BJ (cell line): ENCODE measurements at places on chromosomes 5 and 9.

- no peak for DNase-seq
These were observed 14.5 kb downstream of the GABRA6 start for GRCh38 chr5:161700065-161700464.

GRCh38 chr9:136808075-136808805, 492 bp downstream of the RABL6 start:
- DNase-seq, result no peak

GRCh38 chr5:78062645-78063044, 231.9 kb downstream of the AP3B1 start:
- no peak for DNase-seq

DNA sequence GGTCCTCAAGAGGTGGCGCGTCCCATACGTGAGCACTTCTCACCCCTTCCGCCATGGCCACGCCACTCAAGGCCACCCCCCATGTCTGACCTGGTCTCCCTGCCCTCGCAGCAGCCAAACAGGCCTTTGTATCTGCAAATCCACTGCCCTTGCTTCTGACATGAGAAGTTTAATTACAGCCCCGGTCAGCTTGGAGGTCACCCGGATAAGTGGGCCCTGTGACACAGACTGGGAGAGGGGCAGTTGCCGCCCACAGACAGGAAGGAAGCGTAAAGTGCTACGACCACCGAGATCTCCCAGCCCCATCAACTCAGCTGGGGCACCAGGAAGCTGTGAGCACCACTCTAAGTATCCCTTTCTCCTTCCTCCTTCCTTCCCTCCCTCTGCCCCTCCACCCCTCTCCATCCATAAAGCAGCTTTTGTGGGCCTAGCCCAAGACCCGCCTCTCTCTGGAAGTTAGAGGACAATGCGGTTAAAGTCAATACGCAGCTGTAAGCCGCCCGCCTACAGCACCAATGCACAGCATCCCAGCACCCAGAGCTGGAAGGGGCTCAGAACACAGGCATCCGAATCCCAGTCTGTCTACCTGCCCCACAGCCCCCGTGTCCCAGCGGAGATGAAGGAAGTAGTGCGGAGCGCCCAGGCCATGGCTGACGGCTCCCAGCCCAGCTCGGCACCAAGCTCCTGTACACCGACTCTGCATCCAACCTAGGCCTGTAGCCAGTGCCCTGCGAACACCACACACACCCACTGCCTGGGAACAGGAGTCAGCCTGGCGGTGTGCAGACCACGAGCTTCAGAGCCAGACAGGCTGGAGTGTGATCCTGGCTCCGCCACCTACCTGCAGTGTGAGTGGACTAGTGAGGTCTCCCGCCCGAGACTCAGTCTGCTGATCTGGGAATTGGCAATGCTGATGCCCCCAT, 44.8 kb upstream of the RNF130 start:
- no peak for DNase-seq
